G401 (cell line): ENCODE measurements at places on chromosomes 7 and 10. TPM values are rescaled to one million over a fixed set of nuclear protein-coding genes. Genes with fewer than 3 reads are reported as not detected.

- DNase-seq = no peak
Observed at GRCh38 chr10:123588386-123588914, 77.7 kb upstream of the GPR26 start.

The ASIC3 gene
- not detected in 2 replicates for total RNA-seq

DNA sequence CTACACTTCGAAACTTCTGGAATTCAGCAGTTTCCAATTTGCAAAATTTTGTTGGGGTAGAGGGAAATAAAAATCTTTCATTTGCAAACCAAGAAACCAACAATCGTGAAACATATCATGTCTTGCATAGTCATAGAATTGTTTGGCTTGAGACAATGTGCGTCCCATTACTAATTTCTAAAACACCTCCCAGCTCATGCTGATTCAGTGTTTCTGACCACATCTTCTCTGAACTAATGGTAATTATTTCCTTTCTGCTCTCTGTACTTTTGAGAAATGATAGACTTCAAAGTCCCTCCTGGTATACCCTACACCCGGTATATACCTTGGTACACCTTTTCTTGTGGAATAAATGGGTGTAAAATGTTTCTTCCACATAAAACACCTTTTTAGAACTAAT lies 41.8 kb upstream of the TSPAN13 start:
- DNase-seq = no peak

DNA sequence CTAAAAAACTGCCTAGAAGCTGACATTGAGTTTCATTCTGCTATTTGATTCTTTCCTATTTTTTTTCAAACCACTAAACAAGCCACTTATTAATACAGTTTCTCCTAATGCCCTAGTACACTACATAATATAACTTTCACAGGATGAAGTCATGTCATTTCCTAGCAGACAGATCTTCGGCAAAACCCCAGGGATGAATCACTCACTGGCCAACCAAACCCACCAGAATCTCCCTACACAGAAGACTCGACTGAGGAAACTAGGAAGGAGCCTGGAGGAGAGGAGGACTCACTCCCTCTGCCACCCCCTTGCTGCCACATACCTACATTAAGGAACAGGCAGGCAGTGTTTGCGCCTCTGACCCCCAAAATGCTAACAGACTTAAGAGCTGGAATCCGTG lies 33.4 kb downstream of the XPNPEP1 start:
- DNase-seq = no peak

DNA sequence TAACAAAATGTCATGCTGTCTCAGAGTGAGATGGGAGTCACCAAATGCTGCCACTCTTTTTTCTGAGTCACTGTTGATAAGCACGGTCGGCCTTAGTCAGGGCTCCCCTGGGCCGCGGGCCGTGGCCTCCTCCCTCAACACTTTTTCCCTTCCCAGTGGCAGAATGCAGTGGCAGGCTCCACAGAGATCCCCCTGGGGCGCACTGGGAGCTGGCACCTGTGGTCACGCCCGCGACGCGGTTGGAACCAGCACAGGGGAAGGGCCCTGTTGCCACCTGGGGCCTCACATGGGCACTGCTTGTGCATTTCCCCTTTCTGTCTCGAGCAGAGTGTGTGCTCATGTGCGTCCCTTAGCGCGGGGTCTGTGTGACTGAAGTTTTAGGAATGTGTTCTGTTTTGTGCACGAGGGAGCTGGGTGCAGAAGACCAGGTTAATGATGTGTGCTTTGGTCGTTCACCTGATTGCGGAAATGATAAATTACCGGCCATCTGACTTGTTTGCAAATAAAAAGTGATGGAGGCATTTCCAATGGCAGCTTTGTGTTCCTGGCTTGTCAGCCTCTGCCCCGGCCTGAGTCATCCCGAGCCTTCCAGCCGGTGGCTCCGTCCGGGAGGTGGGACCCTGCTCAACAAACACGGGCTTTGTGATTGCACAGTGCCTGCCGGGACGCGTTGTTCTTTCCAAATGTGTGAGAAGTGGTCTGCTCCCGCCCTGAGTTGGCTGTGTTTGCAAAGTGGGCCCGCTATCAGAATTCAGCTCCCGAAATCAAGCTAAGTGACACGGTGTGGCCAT lies 100.7 kb downstream of the NKX6-2 start:
- no peak for DNase-seq

The SLC18A3 gene
- not detected in 2 replicates for total RNA-seq

GRCh38 chr7:40516376-40516775 lies 381.6 kb downstream of the SUGCT start:
- no peak for DNase-seq

GRCh38 chr10:53064614-53065013 lies 292.0 kb upstream of the MBL2 start:
- no peak for DNase-seq

The POU6F2 gene
- total RNA-seq = under 0.01 TPM in 1 of 2 replicates, not detected in the other

- no peak for DNase-seq
Observed at GRCh38 chr10:80701706-80702105, 164.0 kb downstream of the SH2D4B start.

DNA sequence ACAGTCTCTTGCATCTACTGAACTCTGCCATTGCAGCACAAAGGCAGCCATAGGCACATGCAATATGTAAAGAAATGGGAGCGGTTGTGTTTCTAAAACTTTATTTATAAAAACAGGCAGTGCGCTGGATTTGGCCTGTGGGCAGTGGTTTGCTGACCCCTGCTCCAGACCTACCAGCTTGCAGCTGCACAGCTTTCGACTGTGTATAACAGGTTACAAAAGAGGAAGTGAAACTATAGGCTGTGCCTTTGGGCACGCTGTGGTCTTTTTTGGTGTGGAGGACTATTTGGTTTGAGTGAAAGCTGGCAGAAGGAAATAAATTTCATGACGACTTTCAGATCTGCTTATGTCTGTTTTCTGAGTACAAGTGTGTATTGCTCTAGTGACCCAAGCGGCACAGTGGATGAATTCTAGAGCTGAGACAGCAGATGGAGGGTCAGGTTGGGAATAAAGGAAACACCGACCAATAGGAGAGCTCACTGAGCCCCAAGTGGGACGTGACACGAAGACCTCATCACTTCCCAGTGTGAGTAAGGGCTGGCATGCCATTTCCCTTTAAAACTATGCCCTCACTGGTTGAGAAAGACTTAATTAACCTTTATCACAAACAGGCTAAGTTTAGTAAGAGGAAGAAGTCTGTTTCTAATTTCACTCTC lies 152.7 kb downstream of the ANK3 start:
- peak; percentile 65 for DNase-seq

The PIK3AP1 gene
- total RNA-seq = 0.51 and 0.62 TPM in 2 replicates

The PIP gene
- total RNA-seq = not detected in 2 replicates

GRCh38 chr10:113263056-113263455 lies 289.8 kb upstream of the HABP2 start:
- DNase-seq = no peak

The NKX2-3 gene
- not detected in 2 replicates for total RNA-seq

- no peak for DNase-seq
Observed at GRCh38 chr7:28432105-28432504, 19.8 kb downstream of the CREB5 start.

The MACC1 gene
- not detected in 2 replicates for total RNA-seq

DNA sequence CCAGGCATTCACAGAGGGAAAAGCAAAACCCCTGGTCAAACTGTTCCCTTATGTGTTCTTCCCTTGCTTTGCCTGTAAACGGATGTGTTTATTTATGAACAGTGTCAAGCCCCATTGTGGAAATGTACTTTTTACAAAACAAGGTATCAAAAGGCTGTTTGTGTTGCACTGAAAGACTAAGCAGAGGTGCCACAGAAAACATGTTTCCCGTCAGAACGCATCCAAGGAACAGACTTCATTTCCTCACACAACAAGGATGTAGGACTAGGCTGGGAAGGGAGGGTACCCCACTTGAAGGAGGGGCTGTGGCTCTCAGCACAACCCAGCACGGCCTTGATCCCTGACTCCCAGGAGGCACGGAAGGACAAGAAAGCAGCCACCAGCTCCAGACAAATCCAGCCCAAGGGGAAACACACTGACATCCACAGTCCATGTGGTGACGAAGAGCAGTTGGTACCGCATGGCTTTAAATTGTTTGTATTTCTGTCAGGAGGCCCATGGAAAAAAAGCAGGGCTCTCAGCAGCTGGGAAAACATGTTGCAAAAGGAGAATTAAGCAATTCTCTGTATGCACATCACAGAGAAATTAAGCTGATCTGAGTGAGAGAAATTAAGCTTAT lies 85.6 kb downstream of the RNF216 start:
- no peak for DNase-seq

DNA sequence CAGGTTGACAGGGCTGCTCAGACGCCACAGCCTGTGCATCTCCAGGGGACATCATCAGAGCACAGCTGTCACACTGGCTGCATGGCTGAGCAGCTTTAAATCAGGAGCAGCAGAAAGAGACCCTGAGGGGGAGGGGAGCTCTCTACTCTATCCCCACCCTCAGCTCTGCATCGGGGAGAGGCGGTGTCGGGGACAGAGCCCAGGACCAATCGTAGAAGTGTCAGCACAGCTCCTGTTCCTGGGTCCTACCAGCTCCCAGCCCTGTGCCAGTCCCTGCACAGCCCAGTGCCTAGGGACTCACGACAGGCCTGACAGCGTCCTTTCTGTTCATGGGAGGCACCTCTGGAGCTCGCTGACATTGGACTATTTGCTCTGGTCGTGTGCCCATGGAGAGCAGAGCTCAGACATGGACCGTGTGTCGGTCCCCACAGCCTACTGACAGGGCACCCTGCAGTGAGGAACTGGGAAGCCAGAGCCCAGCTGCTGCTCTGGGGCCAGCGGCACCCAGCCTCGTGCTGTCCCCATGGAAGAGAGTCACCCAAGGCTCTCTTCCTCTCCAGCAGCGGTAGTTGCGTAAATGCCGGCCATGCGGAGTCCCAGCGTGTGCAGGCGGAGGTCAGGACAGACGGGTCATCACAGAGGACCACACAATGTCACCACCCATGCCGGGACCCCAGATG lies 20.4 kb upstream of the ANTXRL start:
- DNase-seq = no peak

The METTL27 gene
- total RNA-seq = not detected in 2 replicates

DNA sequence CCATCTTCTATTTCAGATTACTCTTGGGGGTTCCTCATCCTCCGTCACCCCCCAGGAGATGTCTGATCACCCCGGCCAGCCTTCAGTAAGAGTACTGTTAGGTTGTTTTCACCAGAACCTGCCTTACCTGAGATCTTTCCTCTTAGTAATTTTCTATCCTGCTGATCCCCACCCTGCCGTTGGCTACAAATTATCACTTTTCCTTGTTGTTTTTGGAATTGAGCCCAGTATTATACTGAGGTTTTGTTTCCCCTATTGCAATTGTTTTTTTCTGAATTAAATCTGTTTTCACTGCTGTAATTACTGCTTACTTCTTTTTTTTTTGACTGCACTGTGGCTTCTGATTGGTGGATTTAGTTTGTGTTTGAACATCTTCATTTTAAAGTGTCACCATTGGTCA lies 14.7 kb downstream of the SPAM1 start:
- no peak for DNase-seq

GRCh38 chr7:106635411-106635810 lies 25.5 kb downstream of the CCDC71L start:
- DNase-seq = no peak

The SOSTDC1 gene
- 0.18 TPM in 1 of 2 replicates, not detected in the other for total RNA-seq

GRCh38 chr10:33095867-33096815 lies 138.1 kb upstream of the ITGB1 start:
- no peak for DNase-seq

GRCh38 chr10:12091421-12091820 lies 22.7 kb downstream of the DHTKD1 start:
- DNase-seq = no peak

The ARHGEF5 gene
- total RNA-seq = not detected in 2 replicates

DNA sequence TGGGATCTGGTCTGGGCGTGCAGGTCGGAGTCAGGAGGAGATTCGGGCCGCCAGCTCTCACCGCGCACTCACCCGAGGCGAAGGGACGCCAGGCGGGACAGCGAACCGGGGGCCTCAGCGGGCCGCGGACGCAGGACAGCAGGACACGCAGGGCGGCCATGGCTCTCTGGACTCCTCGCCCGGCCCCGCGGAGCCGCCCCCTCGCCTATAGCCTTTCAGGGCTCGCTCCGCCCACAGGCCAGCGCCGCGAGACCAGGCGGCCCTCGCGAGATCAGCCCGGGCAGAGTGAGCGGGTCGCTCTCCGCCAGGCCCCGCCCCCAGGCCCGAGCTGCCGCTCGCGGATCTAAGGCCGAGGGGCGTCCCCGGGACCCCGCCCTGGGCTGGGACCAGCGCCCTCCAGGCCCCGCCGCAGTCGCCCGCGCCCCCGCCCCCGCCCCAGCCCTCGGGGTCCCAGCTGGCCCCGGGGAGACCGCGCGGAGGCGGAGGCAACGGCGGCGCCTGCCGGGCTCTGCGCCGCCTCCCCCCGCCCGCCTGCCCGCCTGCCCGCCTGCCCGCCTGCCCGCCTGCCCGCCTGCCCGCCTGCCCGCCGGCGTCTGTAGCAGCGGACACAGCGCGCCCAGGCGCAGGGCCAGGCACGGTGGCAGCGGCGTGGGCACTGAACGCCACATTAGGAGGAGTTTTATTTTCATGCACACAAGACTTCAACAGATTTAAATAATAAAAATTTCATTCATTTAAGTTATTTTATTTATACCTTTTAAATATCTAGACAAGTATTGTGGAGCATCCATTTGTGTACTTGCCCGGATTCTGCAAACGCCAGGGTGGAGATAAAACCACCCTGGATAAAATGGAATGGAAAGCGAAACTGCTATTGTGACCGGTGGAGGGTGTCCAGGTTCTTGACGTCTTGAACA lies at the start of gene ECHS1:
Gene ECHS1 (minus strand): TSS at position 181 of the 917 bp plus-strand sequence. CDS start 21 bp downstream, at position 160.
- peak; percentile 92 for DNase-seq

The DTX2 gene
- total RNA-seq = 15.8 and 20.1 TPM in 2 replicates

GRCh38 chr10:132994185-132994796 lies 51.9 kb upstream of the CFAP46 start:
- DNase-seq = no peak

GRCh38 chr10:4767033-4767814 lies 58.8 kb upstream of the AKR1E2 start:
- DNase-seq = peak; percentile 28

- DNase-seq = no peak
Observed at GRCh38 chr10:50653758-50654157, 30.0 kb upstream of the SGMS1 start.

The GPR26 gene
- not detected in 2 replicates for total RNA-seq

- no peak for DNase-seq
Observed at GRCh38 chr10:122853665-122854313, 8.1 kb upstream of the CUZD1 start.

The H2BK1 gene
- not detected in 2 replicates for total RNA-seq

The PGAM2 gene
- total RNA-seq = 2.8 and 2.9 TPM in 2 replicates

The LRRC18 gene
- total RNA-seq = not detected in 2 replicates

DNA sequence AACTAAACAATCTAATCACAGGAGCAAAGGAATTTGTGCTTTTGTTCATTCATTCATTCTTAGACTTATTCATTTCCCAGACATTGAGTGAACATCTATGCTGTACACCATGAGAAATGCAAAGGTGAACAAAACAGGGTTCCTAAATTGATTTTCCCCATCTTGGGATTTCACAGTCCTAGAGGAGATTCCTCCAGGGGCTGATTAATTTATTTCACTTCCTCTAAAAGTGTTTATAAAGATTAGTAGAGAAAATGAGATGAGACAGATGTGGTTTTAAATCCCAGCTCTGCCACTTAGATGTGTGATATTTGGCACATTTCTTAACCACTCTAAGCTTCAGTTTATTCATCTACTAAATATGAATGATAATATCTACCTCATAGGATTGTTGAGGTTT lies 8.9 kb downstream of the CCDC71L start:
- no peak for DNase-seq
